OCI-LY7 (cell line): ENCODE measurements at places on chromosomes 7 and 10.

- DNase-seq = no peak
Observed at GRCh38 chr7:22124941-22125340, 179.2 kb upstream of the CDCA7L start.

- no peak for DNase-seq
Observed at GRCh38 chr7:696812-697551, 29.5 kb upstream of the DNAAF5 start.

DNA sequence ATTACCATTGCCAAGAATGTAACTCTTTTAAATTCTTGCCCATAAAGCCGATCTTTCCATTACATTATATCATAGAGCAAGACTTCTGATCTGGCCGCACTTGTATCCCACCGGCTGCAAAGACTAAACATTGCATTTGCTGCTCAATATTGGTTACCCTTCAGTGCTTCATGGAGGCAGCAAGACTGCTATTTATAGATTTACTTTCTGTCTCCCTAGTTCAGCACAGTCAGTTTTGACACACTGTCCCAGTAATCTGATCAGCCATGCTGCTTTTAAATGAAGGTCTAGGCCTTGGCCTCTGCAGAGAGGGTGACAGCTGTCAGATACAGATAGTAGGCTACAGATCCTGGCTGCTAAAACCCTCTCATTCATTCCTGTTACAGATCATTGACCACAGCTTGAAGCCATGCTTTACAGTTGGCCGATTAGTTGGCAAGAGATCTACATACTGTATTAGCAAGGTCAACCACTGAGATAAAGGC lies 562.6 kb upstream of the GALNT17 start:
- no peak for DNase-seq

DNA sequence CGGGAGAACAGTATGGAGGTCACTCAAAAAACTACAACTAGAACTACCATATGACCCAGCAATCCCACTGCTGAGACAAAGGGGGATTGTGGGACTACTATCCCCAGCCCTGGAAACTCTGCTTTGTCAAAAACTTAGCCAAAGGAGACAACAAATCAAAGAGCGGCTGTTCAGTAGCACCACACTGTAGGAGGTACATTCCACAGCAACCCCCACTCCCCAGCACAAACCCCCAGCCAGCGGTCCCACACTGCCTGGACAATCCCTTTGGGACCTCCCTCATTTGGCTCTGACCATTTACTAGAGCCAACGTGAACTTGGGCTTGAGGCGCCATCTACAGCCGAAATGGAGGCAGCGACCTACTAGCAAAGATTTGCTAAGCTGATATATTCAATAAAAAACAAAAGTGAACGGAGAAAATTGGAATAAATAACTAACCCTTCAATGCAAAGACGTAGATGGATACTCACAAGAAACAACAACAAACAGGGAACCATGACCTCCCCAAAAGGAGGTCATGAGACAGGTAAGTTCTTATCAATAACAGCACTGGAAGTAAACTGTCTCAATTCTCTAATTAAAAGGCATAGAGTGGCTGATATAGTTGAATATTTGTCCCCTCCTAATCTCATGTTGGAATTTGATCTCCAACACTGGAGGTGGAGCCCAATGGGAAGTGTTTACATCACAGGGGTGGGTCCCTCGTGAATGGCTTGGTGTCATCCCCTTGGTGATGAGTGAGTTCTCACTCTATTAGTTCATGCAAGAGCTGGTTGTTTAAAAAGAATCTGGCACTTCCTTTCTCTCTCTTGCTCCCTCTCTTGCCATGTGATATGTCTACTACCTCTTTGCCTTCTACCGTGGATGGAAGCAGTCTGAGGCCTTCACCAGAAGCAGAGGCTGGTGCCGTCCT lies 119.0 kb upstream of the KCNMA1 start:
- DNase-seq = peak; percentile 23

DNA sequence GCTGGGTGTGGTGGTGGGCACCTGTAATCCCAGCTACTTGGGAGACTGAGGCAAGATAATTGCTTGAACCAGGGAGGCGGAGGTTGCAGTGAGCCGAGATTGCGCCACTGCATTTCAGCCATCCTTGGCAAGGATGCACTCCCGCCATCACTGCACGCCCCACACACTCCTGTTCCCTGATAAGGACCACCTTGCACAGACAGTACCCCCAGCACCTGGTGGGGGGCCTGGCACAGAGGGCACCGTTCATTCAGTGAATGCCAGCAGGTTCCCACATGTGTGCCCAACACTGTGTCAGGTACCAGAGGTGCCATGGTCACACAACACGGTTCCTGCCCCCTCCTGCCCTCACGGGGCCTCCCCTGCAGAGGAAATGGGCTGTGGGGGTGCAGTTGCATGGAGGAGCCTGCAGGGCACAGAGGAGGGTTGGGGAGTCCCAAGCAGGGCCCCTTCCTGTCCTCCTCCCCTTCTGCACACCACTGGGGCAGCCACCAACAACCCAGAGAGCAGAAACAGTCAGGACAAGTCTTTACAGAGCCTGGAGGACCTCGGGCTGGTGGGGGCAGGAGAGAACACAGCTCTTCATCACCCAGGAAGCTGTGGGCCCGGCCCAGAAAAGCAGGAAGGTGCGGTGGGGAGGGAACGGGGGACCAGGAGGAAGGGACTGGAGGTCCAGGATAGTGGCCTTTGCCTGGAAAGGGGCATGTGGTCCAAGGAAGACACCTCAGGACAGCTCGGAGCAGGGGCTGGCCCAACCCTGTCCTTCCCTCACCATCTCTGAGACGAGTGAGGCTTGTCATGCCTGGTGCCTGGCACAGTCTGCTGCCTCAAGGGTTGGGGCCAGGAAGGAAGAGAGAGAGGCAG lies 7.1 kb downstream of the CRYGN start:
- DNase-seq = peak; percentile 33

DNA sequence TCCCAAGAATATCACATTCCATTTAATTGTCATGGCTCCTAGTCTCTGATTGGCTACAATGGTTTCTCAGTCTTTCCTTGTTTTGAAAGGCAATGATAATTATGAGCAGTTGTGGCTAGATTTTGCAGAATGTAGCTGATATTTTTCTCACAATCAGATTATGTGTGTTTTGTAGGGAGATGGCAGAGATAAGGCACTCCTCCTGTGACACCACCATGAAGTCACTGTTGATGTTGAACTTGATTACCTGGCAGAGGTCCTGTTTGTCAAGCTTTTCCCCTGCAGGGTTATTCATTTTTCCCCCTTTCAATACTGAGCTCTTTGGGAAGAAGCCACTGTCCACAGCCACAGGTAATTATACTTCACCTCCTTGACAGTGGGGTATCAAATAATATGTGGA lies 602.9 kb upstream of the PFKP start:
- DNase-seq = no peak

GRCh38 chr7:24880886-24881285 lies 99.1 kb downstream of the OSBPL3 start:
- DNase-seq = no peak

DNA sequence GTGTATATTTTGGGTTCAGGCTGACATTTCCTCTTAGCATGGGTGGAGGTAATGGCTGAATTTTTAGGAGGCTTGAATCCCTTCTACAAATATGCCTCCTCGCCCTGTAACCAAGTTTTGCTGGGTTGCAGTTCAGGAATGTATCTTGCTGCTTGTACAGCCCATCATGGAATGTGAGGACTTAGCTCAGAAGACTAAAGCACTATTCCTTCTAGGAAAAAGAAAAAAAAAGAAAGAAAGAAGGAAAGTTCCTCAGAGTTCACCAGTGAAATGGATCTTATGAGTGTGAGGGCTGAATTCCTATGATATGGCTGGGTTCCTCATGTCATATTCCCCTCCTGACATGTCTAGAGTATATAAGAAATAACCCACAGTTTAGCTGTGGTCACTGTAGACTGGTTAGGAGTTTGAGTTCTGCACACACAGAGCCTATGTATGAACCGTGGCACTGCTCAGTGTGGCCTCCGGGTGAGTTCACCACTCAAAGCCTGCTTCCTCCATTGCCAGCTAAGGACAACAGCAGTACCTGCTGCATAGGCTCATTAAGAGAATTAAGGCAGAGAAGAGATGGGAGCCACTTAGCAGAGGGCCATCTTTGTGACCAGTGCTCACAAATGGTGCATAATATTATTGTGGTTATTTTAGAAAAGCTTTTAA lies 114.0 kb downstream of the TACC2 start:
- DNase-seq = no peak

- DNase-seq = peak; percentile 86
Observed at GRCh38 chr10:79244841-79245504, 102.3 kb upstream of the PPIF start.

GRCh38 chr10:113732966-113733365 lies 18.5 kb upstream of the PLEKHS1 start:
- DNase-seq = no peak

DNA sequence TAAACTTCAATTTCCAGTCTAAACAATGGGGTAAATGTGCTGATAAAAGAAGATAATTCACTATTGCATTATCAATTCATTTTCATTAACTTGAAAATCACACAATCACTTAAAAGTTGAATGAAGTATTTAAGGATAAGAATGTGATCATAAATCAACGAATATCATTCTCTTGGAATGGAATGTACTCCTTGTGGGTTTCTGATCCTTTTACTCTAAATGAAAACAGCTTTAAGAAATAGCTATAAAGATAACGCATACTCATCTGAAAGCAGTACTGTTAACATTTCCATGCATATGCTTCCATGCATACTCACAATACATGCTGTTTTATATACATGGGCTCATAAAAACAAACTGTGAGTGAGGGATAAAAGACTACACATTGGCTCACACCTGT lies 108.8 kb downstream of the ATE1 start:
- no peak for DNase-seq

DNA sequence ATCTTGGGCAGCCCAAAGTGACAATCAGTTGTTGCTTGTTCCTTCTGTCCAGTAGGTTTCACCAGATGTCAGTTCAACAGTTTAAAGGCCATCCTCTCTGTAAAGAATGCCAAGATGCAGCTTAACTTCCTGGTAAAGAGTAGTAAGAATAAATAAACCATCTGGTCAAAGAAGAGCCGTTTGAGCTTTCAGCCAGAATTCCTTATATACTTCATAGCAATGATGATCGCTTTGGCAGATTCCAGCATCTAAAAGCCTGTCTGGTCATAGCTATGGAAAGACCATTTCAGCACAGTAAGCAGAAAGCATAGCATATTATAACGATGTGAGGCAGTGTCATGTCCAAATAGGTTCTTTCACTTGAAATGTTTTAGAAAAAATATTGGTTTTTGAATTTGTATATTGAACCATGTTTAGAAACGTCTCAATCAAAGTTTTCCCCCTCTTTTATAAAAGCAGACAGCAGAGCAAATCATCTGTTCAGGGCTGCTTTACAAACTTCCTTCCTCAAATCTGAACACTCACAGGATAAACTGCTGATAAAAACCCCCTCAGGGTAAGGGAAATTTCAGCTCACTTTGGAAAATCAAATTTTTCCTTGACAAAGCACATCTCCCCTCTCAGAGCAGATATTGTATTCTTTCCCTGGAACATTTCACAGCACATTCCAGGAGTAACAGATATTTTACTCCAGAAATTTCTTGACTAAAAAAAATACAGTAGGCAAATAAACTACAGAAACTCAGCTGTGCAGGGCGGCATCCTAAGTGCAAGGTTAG lies 184.1 kb downstream of the NOC3L start:
- no peak for DNase-seq

DNA sequence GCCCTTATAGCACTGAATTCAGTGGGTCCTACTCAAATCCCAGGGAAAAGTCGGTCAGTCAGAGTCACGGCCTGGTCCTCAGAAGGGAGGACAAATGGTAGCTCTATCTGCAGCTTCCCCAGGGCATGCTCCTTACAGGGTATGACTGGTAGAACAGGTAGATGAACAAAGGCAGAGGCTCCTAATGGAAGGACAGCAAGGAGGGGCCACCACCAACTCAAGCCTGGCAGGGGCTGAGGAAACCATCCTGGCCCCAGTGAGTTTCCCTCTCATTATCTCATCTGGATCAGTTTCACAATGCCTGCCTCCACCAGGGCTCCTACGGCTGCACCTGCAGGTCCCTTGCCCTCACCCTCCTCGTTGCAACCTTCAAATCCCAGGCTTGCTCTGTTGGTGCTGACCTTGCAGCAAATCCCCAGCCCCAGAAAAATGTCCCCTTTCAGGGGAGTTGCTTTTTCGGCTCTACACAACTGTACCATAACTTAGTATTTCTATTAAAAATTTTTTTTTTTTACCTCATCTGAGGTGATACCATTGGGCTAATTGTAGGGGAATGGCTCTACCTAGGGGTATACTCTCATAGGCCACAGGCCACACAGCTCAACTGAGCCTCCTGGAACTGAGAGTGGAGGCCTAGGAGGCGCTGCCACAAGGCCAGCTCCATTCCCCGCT lies 2.4 kb upstream of the MYO1G start:
- no peak for DNase-seq

GRCh38 chr7:20474249-20474648 lies 141.2 kb upstream of the ABCB5 start:
- no peak for DNase-seq

DNA sequence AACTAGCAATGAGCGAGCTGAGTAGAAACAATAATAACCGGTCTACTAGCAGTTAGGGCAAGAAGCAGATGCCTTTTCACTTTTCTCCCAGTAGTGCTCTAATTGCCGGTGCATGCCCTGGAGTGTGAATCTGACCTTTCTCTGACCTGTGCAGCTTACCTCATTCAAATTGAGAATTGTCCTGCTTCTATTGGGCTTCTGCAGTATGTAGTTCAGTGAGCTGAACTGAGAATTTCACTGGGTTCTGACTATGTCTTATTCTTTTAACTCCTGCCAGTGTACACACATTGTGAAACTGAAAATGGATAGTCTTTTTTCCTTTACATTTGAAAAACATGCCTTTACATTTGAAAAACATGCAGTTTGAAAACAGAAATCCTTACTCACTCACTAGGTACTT lies 157.9 kb upstream of the GRM3 start:
- no peak for DNase-seq

DNA sequence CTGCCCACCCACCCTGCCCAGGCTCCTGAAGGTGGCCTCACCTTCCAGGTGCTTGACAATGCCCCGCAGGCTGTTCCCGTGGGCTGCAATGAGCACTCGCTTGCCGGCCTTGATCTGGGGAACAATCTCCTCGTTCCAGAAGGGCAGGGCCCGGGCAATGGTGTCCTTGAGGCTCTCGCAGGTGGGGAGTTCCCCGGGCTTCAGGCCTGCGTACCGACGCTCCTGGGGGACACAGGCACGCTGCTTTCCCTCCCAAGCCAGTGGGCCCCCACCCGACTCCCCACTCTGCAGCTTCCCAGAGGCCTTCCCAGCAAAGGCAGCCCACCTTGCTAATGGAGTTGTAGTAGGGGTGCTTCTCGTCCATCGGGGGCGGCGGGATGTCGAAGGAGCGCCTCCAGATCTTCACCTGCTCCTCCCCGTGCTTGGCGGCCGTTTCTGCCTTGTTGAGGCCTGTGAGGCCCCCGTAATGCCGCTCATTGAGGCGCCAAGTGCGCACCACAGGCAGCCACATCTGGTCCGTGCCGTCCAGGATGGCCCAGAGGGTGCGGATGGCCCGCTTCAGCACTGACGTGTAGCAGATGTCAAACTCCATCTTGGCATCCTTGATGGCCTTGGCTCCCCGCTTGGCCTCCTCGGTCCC lies 456 bp downstream of the PGAM2 start:
- no peak for DNase-seq

GRCh38 chr10:43680035-43680434 lies 31.4 kb upstream of the ZNF32 start:
- DNase-seq = no peak

- peak; percentile 57 for DNase-seq
Observed at GRCh38 chr10:306007-306674, 170.9 kb downstream of the ZMYND11 start.

GRCh38 chr10:74033702-74034101 lies 35.8 kb downstream of the VCL start:
- no peak for DNase-seq
